ENCODE measurements at places on chromosomes 2 and 18.

DNA sequence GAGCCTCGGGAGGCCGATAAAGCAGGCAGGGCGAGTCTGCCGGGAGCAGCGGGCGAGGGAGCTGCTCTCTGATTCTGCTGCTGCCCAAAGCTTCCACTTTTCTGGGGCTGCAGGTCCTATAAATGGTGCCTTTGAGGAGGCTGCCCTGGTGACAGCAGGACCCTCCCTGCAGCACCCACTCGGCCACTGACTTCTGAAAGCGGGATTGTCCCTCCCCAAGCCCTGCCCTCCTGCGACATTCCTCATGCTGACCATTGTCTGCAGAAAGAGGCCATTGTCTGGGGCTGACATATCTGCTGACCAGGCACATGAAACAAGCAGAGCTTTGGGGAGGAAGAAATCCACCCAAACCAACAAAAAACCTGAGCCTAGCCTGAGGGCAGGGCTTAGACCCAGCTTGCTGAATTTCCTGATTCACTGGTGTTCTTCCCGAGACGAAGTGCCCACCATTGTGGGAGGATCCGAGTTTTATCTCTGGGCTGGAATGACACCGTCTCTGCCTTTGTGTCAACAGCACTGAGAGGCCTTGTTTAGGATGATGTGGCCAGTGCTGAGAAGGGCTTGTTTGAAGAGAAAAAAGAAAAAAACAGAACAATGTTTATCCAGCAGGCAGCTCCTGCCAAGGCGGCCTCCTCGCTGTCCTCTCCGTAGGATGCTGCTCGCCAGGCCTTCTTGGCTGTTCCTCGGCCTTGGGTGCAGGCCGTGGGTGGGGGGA is 129.7 kb downstream of the MYCN start:
- no peak for DNase-seq

DNA sequence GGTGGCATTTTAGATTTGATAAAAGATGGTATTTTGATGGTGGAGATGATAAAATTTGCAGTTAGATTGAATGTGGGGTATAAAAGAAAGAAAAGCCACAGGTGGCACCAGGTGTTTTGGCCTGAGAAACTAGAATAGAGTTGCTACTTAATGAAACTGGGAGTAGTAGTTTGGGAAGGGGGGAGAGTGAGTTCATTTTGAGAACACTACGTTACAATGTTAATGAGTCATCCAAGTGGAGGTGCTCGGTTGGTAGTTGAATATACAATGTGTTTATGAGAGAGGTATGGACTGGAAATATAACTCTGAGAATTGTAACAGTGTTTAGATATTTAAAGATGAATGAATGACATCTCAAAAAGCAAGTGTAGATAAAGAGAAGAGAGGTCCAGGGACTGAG is 26.4 kb downstream of the EPG5 start:
- DNase-seq, result no peak

DNA sequence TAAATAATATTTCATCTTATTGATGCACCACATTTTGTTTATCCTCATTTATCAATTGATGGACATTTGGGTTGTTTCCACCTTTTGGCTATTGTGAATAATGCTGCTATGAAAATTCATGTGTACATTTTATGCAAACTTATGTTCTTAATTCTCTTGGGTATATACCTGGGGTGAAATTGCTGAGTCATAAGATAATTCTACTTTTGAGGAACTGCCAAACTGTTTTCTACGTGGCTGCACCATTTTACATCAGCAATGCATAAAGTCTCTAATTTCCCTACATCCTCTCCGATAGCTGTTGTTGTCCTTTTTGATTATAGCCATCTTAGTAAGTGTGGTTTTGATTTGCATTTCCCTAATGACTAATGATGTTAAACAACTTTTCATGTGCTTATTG is 116.5 kb upstream of the DLX2 start:
- no peak for DNase-seq

- DNase-seq, result no peak
Measured at GRCh38 chr2:68623820-68624219, 19.6 kb upstream of the PROKR1 start.

All from NCI-H1436 (cell line).